Naive B cell (primary cell): ENCODE measurements at places on chromosomes 11 and 22. TPM values are rescaled to one million over a fixed set of nuclear protein-coding genes. Genes with fewer than 3 reads are reported as not detected.

- H3K4me3 ChIP-seq = no peak overlapping the region
- DNase-seq = no peak
- peaks cover 9% of the 10 kb centered on the region for H3K4me1 ChIP-seq
- H3K36me3 ChIP-seq = no peaks in the 10 kb centered on the region
Measured at GRCh38 chr11:57241353-57241972, 4.4 kb upstream of the APLNR start.

- no peaks in the 10 kb centered on the region for H3K27me3 ChIP-seq
- no peaks in the 10 kb centered on the region for H3K4me1 ChIP-seq
- H3K36me3 ChIP-seq = peaks cover 7% of the 10 kb centered on the region
- no peak overlapping the region for H3K27ac ChIP-seq
- no peak overlapping the region for H3K4me3 ChIP-seq
Measured at GRCh38 chr22:24376586-24376985, 50.8 kb upstream of the ADORA2A start.

GRCh38 chr11:61897387-61898246 lies 6.3 kb upstream of the FADS3 start:
- no peaks in the 10 kb centered on the region for H3K36me3 ChIP-seq
- H3K27ac ChIP-seq = peak overlapping the region; percentile 47
- H3K27me3 ChIP-seq = no peaks in the 10 kb centered on the region
- peaks cover 50% of the 10 kb centered on the region for H3K4me1 ChIP-seq
- no peak overlapping the region for H3K4me3 ChIP-seq
- DNase-seq = peak; percentile 67

- H3K4me3 ChIP-seq = no peak overlapping the region
- DNase-seq = no peak
- H3K4me1 ChIP-seq = peaks cover 14% of the 10 kb centered on the region
- peaks cover 29% of the 10 kb centered on the region for H3K27me3 ChIP-seq
- H3K27ac ChIP-seq = no peak overlapping the region
Measured at GRCh38 chr11:13874597-13874996, 87.9 kb upstream of the SPON1 start.

GRCh38 chr11:36029616-36030015 lies 85.8 kb downstream of the LDLRAD3 start:
- H3K36me3 ChIP-seq = no peaks in the 10 kb centered on the region
- H3K4me3 ChIP-seq = no peak overlapping the region
- H3K27ac ChIP-seq = no peak overlapping the region
- no peaks in the 10 kb centered on the region for H3K27me3 ChIP-seq

DNA sequence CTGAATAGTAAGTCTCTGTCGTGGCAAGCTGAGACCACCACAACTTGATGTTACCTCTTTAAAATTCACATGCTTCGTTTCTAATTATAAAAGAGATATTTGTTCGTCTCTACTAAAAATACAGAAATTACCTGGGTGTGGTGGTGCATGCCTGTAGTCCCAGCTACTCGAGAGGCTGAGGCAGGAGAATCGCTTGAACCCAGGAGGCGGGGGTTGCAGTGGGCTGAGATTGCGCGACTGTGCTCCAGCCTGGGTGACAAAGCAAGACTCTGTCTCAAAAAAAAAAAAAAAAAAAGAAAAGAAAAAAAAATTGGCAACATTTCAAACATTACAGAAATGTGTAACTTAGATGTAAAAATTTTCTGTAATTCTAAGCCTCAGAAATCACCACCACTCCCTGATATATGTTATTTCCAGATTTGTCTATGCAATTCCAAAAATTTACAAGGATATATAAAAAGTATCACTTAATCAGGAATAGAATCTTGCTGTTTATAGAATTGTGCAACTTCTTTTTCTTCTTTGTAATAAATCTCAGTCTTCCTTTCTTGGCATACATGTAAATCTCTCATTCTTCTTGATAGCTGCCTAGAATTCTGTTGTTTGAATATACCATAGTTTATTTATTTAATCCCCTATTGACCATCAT lies 37.3 kb downstream of the C11orf96 start:
- peaks cover 26% of the 10 kb centered on the region for H3K27me3 ChIP-seq
- peaks cover 5% of the 10 kb centered on the region for H3K36me3 ChIP-seq
- H3K4me3 ChIP-seq = no peak overlapping the region
- no peaks in the 10 kb centered on the region for H3K4me1 ChIP-seq
- no peak for DNase-seq

DNA sequence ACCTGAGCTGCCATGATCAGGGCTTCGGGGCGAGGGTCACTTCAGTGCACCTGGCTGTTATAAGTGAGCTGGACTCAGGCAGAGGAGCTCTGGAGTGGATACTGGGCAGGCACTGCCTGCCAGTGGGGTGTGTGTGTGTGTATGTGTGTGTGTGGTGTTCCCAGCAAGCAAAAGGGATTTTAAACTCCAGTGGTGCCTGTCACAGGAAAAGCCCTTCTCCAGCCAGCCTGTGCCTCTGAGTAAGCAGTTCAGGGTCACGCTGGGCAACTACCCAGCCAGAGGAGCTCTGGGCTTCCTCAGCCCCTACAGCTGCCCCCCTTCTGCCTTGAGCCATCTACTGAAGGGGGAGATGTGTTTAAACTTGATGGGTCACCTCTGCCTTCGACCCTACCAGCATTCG lies 109.0 kb downstream of the OSBP2 start:
- no peak overlapping the region for H3K4me3 ChIP-seq
- H3K27ac ChIP-seq = no peak overlapping the region

DNA sequence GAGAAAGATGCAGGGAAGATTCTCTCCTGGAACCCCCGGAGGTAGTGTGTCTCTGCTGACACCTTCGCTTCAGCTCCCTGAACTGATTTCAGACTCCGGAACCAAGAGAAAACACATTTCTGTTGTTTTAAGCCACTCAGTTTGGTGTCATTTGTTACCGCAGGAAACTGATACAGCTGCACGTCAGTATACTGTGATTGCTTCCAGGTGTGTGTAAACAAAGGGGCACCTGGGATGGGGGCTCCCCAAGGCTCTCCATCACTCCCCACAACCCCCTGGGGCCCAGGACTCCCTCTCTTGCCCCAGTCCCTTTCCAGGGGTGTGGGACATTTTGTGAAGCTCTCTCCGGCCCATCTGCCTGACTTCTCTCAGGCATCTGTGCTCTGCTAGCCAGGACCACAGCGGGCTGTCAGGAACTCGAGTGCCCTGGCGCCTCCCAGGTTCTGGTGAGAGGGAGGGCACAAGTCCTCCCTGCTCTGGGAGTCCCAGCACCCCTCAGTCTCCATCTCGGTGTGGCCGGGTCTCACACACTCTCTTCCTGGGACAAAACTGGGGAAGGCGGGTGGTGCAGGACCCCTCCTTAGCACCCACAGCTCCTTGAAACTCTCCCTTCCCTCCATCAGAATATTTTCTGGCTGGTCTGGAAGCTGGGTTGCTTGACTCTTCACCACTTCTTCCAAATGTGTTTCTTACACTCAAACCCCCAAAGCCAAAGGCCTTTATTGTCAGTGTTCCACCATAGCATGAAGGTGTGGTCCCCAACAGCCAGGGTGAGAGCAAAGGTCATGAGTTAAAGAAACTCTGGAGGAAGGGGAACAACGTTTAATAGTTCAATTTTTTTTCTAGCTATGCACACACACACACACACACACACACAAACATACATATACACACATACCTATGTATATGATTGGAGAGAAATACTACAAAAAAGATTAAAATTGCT lies 35.0 kb upstream of the TSKU start:
- no peak overlapping the region for H3K4me3 ChIP-seq
- no peak overlapping the region for H3K27ac ChIP-seq
- H3K27me3 ChIP-seq = peaks cover 6% of the 10 kb centered on the region
- H3K36me3 ChIP-seq = no peaks in the 10 kb centered on the region

GRCh38 chr11:11966826-11967668 lies 41.4 kb downstream of the DKK3 start:
- no peak overlapping the region for H3K4me3 ChIP-seq
- H3K27ac ChIP-seq = no peak overlapping the region
- peaks cover 15% of the 10 kb centered on the region for H3K27me3 ChIP-seq
- H3K4me1 ChIP-seq = no peaks in the 10 kb centered on the region
- H3K36me3 ChIP-seq = no peaks in the 10 kb centered on the region
- peak; percentile 9 for DNase-seq

DNA sequence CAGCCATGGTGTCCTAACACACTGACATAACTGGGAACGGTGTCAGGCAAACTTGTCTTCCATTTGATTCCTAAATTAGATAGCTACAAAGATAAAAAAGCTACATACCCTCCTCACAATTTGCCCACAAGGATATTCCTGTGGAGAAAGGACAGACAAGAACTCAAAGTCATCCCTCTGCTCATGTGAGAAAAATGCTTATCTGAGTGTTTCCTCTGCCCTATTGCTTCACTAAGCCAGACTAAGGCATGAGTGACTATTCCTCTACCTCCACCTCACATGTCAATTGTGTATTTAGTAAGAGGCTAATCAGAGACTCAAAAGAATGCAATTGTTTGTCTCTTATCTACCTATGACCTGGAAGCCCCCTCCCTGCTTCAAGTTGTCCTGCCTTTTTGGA lies 247.7 kb downstream of the DDX10 start:
- DNase-seq = no peak
- H3K27me3 ChIP-seq = no peaks in the 10 kb centered on the region
- H3K27ac ChIP-seq = no peak overlapping the region
- H3K36me3 ChIP-seq = peaks cover 9% of the 10 kb centered on the region
- no peaks in the 10 kb centered on the region for H3K4me1 ChIP-seq

DNA sequence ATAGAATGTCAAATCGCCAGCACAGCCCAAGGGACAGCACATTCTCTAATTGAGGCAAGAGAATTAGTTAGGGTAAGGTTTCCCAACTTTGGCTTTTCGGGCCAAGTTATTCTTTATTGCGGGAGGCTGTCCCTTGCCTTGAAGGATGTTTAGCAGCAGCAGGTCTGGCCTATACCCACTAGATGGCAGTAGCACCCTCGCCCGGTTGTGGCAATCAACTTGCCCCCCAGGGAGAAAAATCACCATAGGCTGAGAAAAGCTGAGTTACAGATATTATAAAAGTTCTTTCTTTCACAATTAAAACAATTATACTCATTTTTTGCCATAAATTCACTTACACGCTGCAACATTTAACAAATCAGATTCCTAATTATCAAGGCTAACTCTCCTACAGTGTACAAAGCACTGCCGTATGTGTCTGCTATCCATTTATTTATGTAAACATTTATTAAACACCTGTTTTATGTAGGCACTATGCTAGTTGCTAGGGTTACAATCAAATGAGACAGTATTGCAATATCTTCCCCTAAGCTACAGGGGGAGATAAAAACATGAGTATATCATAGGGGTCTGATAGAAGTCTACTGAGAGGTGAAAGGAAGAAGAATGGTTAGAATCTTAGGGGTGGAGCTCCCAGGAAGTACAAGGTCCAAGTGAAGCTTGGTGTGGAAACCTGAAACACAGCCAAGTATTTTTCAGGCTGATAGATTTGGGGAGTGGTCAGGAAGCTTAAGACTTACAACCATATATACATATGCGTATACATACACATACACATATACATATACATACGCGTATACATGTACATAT lies 452.3 kb downstream of the RAB38 start:
- no peak for DNase-seq
- no peak overlapping the region for H3K4me3 ChIP-seq
- H3K36me3 ChIP-seq = no peaks in the 10 kb centered on the region
- no peaks in the 10 kb centered on the region for H3K4me1 ChIP-seq
- no peaks in the 10 kb centered on the region for H3K27me3 ChIP-seq
- H3K27ac ChIP-seq = no peak overlapping the region

- no peak for DNase-seq
- H3K27me3 ChIP-seq = no peaks in the 10 kb centered on the region
- H3K4me1 ChIP-seq = no peaks in the 10 kb centered on the region
Measured at GRCh38 chr11:127806501-127806900, 780.9 kb downstream of the ETS1 start.

DNA sequence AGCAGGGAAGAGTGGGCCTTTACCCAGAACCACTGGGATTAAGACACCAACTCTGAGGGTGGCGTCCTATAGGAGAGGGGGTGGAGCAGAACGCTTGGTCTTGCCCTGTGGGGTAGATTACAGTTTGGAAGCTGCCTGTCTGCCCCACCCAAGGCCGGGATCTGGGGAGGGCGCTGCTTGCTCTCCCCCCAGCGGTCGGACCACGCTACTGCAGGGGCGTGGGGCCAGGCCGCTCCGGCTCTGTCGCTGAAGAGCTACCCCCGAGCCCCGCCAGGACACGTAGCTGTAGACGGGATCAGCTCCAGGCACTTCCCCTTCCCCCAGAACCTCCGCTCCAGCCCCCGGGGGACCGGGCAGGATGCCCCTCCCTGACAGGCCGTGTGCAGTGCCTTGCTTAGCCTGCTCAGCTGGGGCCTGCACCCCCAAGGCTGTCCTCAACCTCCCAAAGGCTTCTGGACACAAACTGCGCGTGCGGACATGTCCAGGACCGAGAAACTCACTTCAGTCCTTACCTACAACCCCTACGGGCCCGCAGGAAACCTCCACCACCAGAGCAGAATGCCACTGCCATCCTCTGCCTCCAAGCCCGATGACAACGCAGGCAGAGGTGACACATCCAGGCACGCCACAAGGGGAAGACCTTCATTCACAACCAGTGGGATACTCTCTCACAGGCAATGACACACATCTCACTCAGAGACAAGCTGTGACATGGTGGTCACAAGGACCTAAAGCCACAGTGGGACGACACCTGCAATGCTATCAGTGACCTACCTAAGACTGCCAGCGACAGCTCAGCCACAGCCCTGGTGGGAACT lies 3.6 kb downstream of the AHNAK start:
- peak overlapping the region; percentile 92 for H3K27ac ChIP-seq
- no peaks in the 10 kb centered on the region for H3K27me3 ChIP-seq
- peak overlapping the region; percentile 92 for H3K4me3 ChIP-seq
- peaks cover 76% of the 10 kb centered on the region for H3K4me1 ChIP-seq

DNA sequence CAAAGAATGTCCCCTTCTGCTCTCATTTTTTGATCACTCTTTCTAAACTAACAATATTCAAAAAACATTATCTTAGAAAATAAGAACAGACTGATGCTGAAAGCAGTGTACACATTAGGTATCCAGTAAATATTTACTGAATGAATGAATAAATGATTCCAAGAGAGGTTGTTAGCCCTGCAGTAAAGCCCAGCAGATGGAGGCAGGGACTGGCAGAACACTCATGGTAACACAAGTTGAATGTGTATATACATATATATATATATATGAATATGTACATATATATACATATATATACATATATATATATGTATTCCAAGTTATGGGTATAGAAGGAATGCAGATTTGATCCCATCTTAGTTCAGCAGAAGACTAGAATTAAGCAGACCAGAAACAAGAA lies 546.3 kb downstream of the RAB38 start:
- no peaks in the 10 kb centered on the region for H3K4me1 ChIP-seq
- H3K36me3 ChIP-seq = peaks cover 7% of the 10 kb centered on the region
- no peaks in the 10 kb centered on the region for H3K27me3 ChIP-seq
- no peak overlapping the region for H3K27ac ChIP-seq
- DNase-seq = no peak

The MGAT3 gene
- 2.8 TPM for polyA plus RNA-seq

The ALDH3B1 gene
- not detected for polyA plus RNA-seq

The MMP3 gene
- polyA plus RNA-seq = not detected

The KREMEN1 gene
- not detected for polyA plus RNA-seq

The BIRC3 gene
- polyA plus RNA-seq = 222 TPM

The PLAAT3 gene
- not detected for polyA plus RNA-seq

The MRGPRF gene
- not detected for polyA plus RNA-seq

The PHOX2A gene
- polyA plus RNA-seq = not detected

The TCN1 gene
- polyA plus RNA-seq = not detected
